ENCODE measurements at places on chromosomes 16 and 17. TPM values are rescaled to one million over a fixed set of nuclear protein-coding genes. Genes with fewer than 3 reads are reported as not detected.

DNA sequence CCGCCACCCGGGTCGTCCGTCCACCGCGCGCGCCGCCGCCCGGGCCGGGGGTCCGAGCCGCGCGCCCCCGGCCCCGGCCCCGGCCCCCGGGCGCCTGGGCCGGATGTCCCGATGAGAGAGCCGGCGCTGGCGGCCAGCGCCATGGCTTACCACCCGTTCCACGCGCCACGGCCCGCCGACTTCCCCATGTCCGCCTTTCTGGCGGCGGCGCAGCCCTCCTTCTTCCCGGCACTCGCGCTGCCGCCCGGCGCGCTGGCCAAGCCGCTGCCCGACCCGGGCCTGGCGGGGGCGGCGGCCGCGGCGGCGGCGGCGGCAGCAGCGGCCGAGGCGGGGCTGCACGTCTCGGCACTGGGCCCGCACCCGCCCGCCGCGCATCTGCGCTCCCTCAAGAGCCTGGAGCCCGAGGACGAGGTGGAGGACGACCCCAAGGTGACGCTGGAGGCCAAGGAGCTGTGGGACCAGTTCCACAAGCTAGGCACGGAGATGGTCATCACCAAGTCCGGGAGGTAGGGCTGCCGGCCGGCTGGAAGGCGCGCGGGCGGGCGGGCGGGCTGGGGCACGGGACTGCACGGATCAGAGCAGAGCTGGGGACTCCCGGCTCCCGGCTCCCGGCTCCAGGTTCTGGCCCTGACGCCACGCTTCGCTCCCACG lies 548 bp downstream of the TBX2 start:
- no peaks in the 10 kb centered on the region for H3K36me3 ChIP-seq
- no peak for DNase-seq
- H3K27me3 ChIP-seq: peaks cover 17% of the 10 kb centered on the region
- no peaks in the 10 kb centered on the region for H3K4me1 ChIP-seq

GRCh38 chr16:57632568-57632967 lies 4.1 kb downstream of the ADGRG1 start:
- H3K4me3 ChIP-seq: no peak overlapping the region
- peaks cover 5% of the 10 kb centered on the region for H3K4me1 ChIP-seq
- H3K36me3 ChIP-seq: no peaks in the 10 kb centered on the region
- H3K27ac ChIP-seq: no peak overlapping the region

DNA sequence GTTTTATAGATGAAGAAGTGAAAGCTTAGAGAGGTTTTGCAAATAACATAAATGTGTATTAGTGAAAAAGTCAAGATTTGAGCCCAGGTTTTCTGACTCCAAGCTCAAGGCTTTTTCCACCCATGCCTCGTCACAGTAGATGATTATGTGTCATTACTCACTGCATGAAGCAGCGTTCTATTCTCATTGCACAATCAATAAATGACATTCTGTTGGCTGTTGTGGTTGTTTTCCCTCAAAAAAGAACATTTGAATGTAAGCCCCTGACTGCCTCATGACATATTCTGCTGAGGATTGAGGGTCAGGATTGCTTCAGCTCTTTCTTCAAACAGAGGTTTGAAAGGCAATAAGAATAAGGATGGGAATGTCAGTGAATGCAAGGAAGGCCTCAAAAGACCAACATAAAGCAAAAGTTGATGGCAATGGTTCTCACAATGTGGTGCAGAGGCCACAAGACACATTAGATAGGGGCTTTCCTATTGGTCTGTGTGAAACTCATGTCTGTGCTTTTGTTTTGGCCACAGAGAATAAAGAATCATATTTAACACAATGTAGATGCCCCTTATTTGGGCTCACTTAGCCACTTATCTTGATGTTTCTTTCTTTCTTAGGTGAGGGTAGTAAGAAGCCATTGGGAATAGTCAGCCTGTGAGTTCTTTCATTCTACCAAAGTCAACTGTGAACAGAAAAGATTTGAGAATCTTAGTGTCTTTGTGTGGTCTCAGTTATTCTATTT lies 5.4 kb upstream of the MMD start:
- no peaks in the 10 kb centered on the region for H3K36me3 ChIP-seq
- H3K27me3 ChIP-seq: no peaks in the 10 kb centered on the region
- H3K4me1 ChIP-seq: no peaks in the 10 kb centered on the region
- H3K4me3 ChIP-seq: no peak overlapping the region
- no peak for DNase-seq

GRCh38 chr17:34275881-34276280 lies 5.9 kb downstream of the CCL7 start:
- no peak overlapping the region for H3K4me3 ChIP-seq
- no peaks in the 10 kb centered on the region for H3K27me3 ChIP-seq
- no peak for DNase-seq
- no peaks in the 10 kb centered on the region for H3K4me1 ChIP-seq

TRAF7 gene
- total RNA-seq: 43.6 TPM

DNA sequence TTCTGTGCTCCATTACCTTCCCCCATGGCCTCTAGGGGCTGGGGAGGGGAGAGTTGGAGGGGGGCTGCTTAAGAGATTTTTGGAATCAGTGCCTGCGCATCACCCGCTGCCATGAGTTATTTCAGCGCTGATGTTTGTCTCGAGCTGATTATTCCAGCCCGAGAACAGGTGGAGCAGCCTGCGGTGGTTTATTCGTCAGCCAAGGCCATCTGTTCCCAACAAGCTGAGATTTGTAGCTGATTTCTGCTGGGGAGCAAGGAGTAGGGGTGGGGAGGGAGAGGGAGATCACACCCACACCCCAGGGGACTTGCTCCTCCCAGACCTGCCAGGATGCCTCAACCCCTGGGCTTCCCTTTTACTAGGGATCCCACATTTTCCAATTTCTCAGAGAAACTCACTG lies 23.1 kb downstream of the PIPOX start:
- no peak for DNase-seq
- no peaks in the 10 kb centered on the region for H3K36me3 ChIP-seq
- H3K27me3 ChIP-seq: no peaks in the 10 kb centered on the region
- H3K27ac ChIP-seq: no peak overlapping the region

MEIOC gene
- total RNA-seq: 0.28 TPM

FAM171A2 gene
- total RNA-seq: 12.9 TPM

NXPH3 gene
- total RNA-seq: 5.8 TPM

TBX6 gene
- 0.21 TPM for total RNA-seq

GRCh38 chr17:8365143-8365542 lies 11.4 kb downstream of the KRABD2 start:
- H3K27me3 ChIP-seq: no peaks in the 10 kb centered on the region
- H3K4me1 ChIP-seq: no peaks in the 10 kb centered on the region
- DNase-seq: peak; percentile 33
- H3K4me3 ChIP-seq: no peak overlapping the region
- H3K36me3 ChIP-seq: no peaks in the 10 kb centered on the region
- H3K27ac ChIP-seq: peak overlapping the region; percentile 36

GRCh38 chr17:45888392-45888791 lies 6.0 kb upstream of the MAPT start:
- no peaks in the 10 kb centered on the region for H3K4me1 ChIP-seq
- no peaks in the 10 kb centered on the region for H3K36me3 ChIP-seq
- no peak for DNase-seq

- H3K27ac ChIP-seq: no peak overlapping the region
- DNase-seq: no peak
- no peak overlapping the region for H3K4me3 ChIP-seq
- peaks cover 16% of the 10 kb centered on the region for H3K4me1 ChIP-seq
- H3K36me3 ChIP-seq: no peaks in the 10 kb centered on the region
These were observed 2.1 kb downstream of the HCRT start for GRCh38 chr17:42182927-42183734.

GRCh38 chr16:87421003-87421912 lies 29.1 kb downstream of the MAP1LC3B start:
- H3K36me3 ChIP-seq: no peaks in the 10 kb centered on the region
- H3K4me1 ChIP-seq: no peaks in the 10 kb centered on the region
- no peak overlapping the region for H3K4me3 ChIP-seq
- H3K27ac ChIP-seq: no peak overlapping the region

- no peaks in the 10 kb centered on the region for H3K27me3 ChIP-seq
- peak overlapping the region; percentile 76 for H3K4me3 ChIP-seq
- H3K4me1 ChIP-seq: peaks cover 4% of the 10 kb centered on the region
- no peak for DNase-seq
- no peaks in the 10 kb centered on the region for H3K36me3 ChIP-seq
- H3K27ac ChIP-seq: peak overlapping the region; percentile 90
These were observed 372 bp upstream of the NDE1 start for GRCh38 chr16:15649727-15650018.

GPS2 gene
- 47.6 TPM for total RNA-seq

GRCh38 chr16:76796416-76796815 lies 394.6 kb upstream of the MON1B start:
- DNase-seq: no peak
- H3K27me3 ChIP-seq: no peaks in the 10 kb centered on the region
- H3K36me3 ChIP-seq: no peaks in the 10 kb centered on the region
- H3K4me1 ChIP-seq: no peaks in the 10 kb centered on the region
- H3K4me3 ChIP-seq: no peak overlapping the region

DNA sequence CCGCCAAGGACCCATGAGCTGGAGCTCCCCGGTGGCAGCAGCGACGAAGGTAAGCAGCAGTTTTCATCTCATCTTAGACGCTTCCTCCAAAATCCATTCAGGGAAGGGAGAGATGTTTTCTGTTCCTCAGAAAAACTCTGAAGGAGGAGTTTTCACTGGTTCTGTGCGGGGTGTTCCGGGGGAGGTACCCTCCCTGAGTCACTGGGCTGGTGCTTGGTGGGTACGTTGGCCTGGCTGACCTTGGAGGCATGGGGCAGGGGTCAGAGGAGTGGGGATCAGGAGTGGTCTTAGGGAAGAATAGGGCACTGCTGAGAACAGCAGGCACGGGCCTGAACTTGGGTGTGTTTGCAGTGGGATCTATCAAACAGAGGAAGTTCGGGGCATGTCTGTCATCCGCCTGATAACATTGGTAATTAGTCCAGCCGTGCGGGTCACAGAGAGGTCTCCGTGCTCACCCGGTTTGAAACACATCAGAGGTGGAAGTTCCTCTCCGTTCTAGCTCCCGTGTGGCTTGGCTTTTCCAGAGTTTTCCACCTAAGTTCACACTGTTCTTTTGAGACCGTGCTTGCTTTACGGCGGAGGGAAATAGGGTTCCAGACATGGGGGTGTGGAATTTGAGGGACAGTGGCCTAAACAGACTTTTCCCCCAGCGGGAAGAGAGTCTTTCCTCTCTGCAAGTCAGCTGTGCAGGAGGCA lies 59.6 kb upstream of the CIBAR2 start:
- H3K27ac ChIP-seq: peak overlapping the region; percentile 62
- H3K4me1 ChIP-seq: peaks cover 6% of the 10 kb centered on the region
- DNase-seq: no peak
- no peaks in the 10 kb centered on the region for H3K36me3 ChIP-seq
- no peaks in the 10 kb centered on the region for H3K27me3 ChIP-seq

- peak overlapping the region; percentile 43 for H3K4me3 ChIP-seq
- no peak overlapping the region for H3K27ac ChIP-seq
- no peak for DNase-seq
- H3K4me1 ChIP-seq: peaks cover 3% of the 10 kb centered on the region
- H3K36me3 ChIP-seq: no peaks in the 10 kb centered on the region
- H3K27me3 ChIP-seq: no peaks in the 10 kb centered on the region
These were observed 1.3 kb upstream of the BAIAP2 start for GRCh38 chr17:81033535-81034167.

- peak overlapping the region; percentile 43 for H3K27ac ChIP-seq
- H3K4me1 ChIP-seq: peaks cover 3% of the 10 kb centered on the region
- no peaks in the 10 kb centered on the region for H3K27me3 ChIP-seq
- no peak overlapping the region for H3K4me3 ChIP-seq
- DNase-seq: peak; percentile 59
These were observed 74.8 kb downstream of the XYLT1 start for GRCh38 chr16:17395849-17396480.
